Chondrocyte (in vitro differentiated cells): ENCODE measurements at places on chromosomes 6 and 20. TPM values are rescaled to one million over a fixed set of nuclear protein-coding genes. Genes with fewer than 3 reads are reported as not detected.

DNA sequence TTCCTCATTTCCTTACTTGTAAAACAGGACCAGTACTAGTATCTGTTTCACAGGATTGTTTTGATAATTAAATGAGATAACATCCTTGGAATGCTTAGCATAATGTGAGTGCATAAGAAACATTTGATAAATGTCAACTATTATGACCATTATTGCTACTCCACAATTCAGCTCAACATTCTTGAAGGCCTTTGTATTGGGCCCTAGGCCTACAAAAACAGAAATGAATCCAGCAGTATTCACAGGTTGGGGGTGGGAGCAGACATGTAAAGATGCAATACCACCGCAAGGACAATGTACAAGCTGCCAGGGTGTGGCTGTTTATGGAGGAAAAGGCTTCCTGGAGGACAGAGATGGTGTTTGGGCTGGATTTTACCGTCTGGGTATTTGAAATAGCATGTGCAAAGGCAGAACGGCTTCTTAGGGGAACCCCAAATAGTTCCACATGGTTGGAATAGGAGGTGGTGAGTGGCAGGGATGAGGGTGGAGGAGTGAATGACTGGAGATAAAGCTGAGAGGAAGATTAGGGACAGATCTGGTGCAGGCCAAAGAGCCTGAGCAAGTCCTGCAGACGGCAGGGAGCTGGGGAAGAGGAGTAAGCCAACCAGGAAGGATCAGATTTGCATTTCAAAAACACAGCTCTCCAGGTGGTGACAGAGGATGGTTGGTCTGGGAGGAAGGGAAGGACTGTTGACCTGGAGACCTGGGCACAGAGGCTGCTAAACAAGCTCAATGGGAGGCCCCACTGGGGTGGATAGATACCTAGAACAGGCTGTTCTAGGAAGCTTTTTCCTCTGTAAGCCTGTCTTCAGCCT is 57.0 kb upstream of the EPB41L1 start:
- H3K4me3 ChIP-seq: no peak overlapping the region
- no peaks in the 10 kb centered on the region for H3K27me3 ChIP-seq
- no peaks in the 10 kb centered on the region for H3K36me3 ChIP-seq
- peaks cover 50% of the 10 kb centered on the region for H3K4me1 ChIP-seq
- DNase-seq: no peak

GRCh38 chr6:166143011-166143410 is 24.6 kb downstream of the TBXT start:
- H3K27ac ChIP-seq: no peak overlapping the region

DNA sequence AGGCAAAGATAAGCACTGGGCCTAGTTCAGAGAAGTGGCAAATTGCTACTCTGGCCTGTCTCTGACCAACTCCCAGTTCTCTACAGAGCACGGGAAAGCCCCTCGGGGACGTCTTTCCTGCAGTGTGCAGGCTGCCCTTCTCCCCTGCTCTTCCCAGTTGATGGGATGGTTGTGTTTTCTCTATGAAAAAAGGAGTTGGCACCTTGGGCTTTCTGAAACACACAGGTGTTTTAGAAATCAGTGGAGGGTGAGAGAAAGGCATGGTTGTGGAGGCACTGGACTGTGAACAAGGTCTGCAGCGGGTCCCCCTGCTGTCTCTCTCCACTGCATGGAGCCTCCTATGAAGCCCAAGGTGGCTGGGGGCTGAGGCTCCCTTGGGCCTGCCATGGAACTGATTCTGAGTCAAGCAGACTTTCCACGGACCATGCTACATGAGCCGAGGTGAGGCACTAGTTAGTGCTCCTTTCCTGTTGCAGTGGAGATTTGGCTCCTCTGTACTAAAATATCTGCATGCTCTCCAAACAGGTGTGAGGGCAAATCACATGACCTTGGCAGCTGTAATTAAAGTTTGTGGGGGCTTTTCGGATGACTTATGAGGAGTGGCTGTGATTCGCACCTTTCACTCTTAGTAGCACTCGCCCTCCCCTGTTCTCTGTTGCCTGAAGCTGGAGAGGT is 16.3 kb downstream of the GTSF1L start:
- no peaks in the 10 kb centered on the region for H3K4me1 ChIP-seq
- peaks cover 4% of the 10 kb centered on the region for H3K36me3 ChIP-seq
- H3K27me3 ChIP-seq: no peaks in the 10 kb centered on the region
- H3K27ac ChIP-seq: no peak overlapping the region

DNA sequence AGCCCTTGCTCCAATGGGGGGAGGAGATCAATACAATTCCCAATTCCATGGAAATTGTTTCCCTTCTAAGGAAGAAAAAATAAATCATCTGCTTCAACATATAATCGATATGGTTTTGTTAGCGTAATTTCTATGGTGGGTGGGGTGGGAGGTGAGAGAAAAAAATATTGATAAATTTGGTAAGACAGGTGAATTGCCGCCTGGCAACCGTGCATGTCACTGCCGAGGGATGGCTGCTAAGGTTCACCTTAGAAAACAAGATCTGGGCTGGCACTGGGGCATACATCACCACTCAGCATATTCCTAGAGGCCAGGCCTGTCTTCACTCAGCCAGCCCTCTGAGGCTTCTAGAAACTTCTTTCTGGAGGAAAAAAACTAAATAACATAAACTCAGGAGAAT is 104.1 kb downstream of the ZNF217 start:
- H3K27ac ChIP-seq: no peak overlapping the region
- peaks cover 4% of the 10 kb centered on the region for H3K4me1 ChIP-seq
- H3K4me3 ChIP-seq: no peak overlapping the region
- no peak for DNase-seq

DNA sequence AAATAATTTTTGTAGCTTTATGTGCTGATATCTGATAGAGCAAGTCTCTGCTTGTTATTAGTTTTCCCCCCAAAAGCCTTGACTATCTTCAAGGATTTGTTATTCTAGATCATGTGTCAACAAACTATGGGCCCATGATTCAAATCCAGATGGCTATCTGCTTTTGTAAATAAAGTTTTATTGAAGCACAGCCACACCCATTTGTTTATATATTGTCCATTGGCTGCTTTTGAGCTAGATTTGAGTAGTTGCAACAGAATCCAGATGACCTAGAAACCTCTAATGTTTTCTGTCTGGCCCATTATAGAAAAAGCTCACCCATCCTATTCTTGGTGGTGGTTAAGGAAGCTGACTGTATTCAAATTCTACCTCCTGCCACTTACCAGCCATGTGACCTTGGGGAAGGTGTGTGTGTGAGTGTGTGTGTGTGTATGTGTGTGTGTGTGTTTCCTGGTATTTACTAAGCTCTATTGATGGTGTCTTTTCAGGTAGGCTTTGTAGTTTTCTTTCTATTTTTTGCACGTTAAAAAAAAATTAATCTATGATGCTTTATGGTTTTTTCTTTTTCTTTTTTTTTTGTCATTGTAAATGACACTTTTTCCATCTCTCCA is 1.3 kb upstream of the GTSF1L start:
- no peaks in the 10 kb centered on the region for H3K4me1 ChIP-seq
- no peak for DNase-seq
- no peak overlapping the region for H3K4me3 ChIP-seq
- H3K27ac ChIP-seq: no peak overlapping the region
- no peaks in the 10 kb centered on the region for H3K36me3 ChIP-seq
- H3K27me3 ChIP-seq: peaks cover 20% of the 10 kb centered on the region

GRCh38 chr20:18504479-18505060 is 3.2 kb upstream of the SEC23B start:
- no peak overlapping the region for H3K27ac ChIP-seq
- DNase-seq: no peak
- peaks cover 23% of the 10 kb centered on the region for H3K4me1 ChIP-seq
- H3K27me3 ChIP-seq: peaks cover 2% of the 10 kb centered on the region

GRCh38 chr6:84553527-84553926 is 210.9 kb downstream of the TBX18 start:
- DNase-seq: no peak
- no peak overlapping the region for H3K4me3 ChIP-seq
- no peak overlapping the region for H3K27ac ChIP-seq
- peaks cover 19% of the 10 kb centered on the region for H3K4me1 ChIP-seq

DNA sequence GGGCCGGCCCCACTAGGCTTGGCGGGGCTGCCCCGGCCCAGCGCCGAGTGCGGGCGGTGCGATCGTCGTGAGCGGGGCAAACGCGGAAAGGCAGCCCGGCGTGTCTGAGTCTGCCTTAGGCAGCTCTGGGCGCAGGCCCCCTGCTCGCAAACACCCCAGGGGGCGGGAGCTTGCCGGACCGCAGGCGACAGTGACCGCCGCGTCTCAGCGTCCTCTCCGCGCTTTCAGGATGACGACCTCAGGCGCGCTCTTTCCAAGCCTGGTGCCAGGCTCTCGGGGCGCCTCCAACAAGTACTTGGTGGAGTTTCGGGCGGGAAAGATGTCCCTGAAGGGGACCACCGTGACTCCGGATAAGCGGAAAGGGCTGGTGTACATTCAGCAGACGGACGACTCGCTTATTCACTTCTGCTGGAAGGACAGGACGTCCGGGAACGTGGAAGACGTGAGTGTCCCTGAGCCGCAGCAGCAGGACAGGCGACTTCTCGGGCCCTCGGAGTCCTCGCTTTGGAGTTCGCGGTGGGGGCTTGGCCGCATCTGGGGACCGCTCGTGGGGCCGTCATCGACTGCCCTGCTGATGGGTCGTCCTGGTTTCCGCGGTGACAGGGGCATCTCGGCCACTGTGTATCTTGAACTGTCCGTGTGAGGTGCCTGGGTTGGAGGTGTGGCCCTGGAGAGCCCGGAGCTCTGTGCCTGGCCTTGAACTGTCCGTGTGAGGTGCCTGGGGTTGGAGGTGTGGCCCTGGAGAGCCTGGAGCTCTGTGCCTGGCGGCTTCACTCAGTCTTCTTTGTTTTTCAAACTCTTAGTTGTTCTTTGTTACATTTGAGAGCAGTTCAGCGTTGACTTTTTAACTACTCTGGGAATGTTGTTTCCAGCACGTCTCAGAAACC is 786 bp downstream of the ADRM1 start:
- peaks cover 32% of the 10 kb centered on the region for H3K4me1 ChIP-seq
- H3K4me3 ChIP-seq: peak overlapping the region; percentile 86
- no peaks in the 10 kb centered on the region for H3K27me3 ChIP-seq
- DNase-seq: no peak
- H3K27ac ChIP-seq: peak overlapping the region; percentile 92
- peaks cover 7% of the 10 kb centered on the region for H3K36me3 ChIP-seq

- H3K27me3 ChIP-seq: no peaks in the 10 kb centered on the region
- no peak overlapping the region for H3K4me3 ChIP-seq
- DNase-seq: no peak
- H3K4me1 ChIP-seq: peaks cover 10% of the 10 kb centered on the region
- H3K27ac ChIP-seq: no peak overlapping the region
Observed at GRCh38 chr6:145689529-145689928, 45.8 kb downstream of the EPM2A start.

GRCh38 chr6:25053875-25054371 is 118.2 kb upstream of the RIPOR2 start:
- no peak overlapping the region for H3K4me3 ChIP-seq
- peaks cover 2% of the 10 kb centered on the region for H3K36me3 ChIP-seq

- H3K4me3 ChIP-seq: no peak overlapping the region
- DNase-seq: no peak
- no peaks in the 10 kb centered on the region for H3K4me1 ChIP-seq
Observed at GRCh38 chr6:92942549-92942948, 476.8 kb downstream of the EPHA7 start.

DNA sequence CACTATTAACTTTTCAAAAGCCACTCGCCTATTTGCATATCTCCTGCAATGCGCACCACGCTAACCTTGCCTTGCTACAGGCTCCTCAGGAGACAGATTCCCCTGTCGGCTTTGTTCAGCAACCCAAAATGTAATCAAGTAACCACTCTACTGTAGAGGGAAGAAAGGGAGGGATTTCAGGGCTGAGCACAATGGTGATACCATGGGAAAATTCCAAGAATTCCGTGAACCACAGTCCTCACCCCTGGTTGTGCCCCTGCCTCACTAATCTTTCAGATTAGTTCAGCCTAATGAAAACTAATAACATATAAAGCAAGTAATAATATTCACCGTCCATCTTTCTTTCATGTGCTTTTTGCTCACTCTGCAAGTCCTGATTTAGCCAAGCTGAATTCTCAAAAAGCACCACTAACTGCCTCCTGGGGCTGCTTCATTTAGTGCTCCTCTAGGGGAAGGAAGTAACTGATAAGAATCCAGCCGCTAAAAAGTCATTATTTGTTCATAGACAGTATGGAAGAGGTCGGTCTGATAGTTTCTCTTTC is 6.6 kb downstream of the CITED2 start:
- peak overlapping the region; percentile 73 for H3K27ac ChIP-seq
- no peaks in the 10 kb centered on the region for H3K27me3 ChIP-seq
- no peak for DNase-seq
- peaks cover 50% of the 10 kb centered on the region for H3K4me1 ChIP-seq
- H3K4me3 ChIP-seq: no peak overlapping the region

- H3K36me3 ChIP-seq: peaks cover 54% of the 10 kb centered on the region
- H3K27me3 ChIP-seq: no peaks in the 10 kb centered on the region
- H3K4me3 ChIP-seq: no peak overlapping the region
- peaks cover 5% of the 10 kb centered on the region for H3K4me1 ChIP-seq
- H3K27ac ChIP-seq: peak overlapping the region; percentile 17
Observed at GRCh38 chr6:158769771-158770432, 49.3 kb downstream of the EZR start.

GRCh38 chr6:1686117-1687098 is 76.7 kb downstream of the FOXC1 start:
- H3K4me3 ChIP-seq: peak overlapping the region; percentile 47
- H3K36me3 ChIP-seq: no peaks in the 10 kb centered on the region
- H3K27ac ChIP-seq: peak overlapping the region; percentile 98
- no peak for DNase-seq

DNA sequence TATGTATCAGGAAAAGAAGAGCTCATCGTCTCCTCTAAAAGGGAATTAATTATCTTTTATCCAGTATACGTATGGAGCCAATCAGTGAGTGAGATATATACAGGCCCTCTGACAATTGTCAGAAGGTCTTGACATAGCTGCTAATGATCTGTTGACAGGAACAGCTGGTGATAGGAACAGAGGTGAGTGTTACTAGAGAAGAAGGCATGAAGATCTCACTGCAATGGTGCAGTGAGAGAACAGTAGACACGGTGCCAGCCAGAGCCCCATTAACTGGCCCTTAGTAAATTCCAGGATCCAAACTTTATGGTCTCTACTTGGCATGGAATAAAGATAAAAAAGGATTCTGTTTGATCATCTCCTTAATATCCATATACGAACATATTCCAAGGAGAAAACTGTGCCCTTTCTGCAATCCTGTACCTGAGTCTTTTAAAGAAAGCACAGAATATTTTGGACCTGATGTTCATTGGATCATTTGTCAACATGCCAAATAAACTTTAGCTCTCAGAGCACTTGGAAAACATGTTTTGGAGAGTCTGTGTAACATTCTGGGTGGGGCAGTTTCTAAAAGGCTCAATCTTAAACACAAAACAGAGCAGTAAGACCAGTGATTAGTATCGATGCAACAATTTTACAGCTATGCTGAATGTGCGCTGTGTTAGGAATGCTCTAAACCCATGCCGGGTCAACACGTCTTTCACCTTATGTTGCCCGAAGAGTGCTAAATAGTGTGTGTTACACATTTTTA is 135.8 kb upstream of the CITED2 start:
- no peaks in the 10 kb centered on the region for H3K27me3 ChIP-seq
- H3K36me3 ChIP-seq: no peaks in the 10 kb centered on the region
- no peak for DNase-seq
- no peak overlapping the region for H3K27ac ChIP-seq
- peaks cover 15% of the 10 kb centered on the region for H3K4me1 ChIP-seq
- H3K4me3 ChIP-seq: no peak overlapping the region

- no peaks in the 10 kb centered on the region for H3K4me1 ChIP-seq
- DNase-seq: no peak
- H3K27me3 ChIP-seq: no peaks in the 10 kb centered on the region
- no peak overlapping the region for H3K27ac ChIP-seq
- H3K4me3 ChIP-seq: no peak overlapping the region
- no peaks in the 10 kb centered on the region for H3K36me3 ChIP-seq
Observed at GRCh38 chr6:155604991-155605390, 149.4 kb upstream of the NOX3 start.

Gene GPLD1
- total RNA-seq: 4.2 to 4.4 TPM (median 4.2 TPM) in 3 replicates

Gene LY6G5B
- total RNA-seq: 10.2 to 14.3 TPM (median 11.7 TPM) in 3 replicates

Gene ARMC2
- 6.8 to 9.2 TPM (median 8.3 TPM) in 3 replicates for total RNA-seq

Gene B3GAT2
- total RNA-seq: 0.02 TPM in 1 of 3 replicates, not detected in the others

Gene RHAG
- total RNA-seq: not detected in 3 replicates

Gene IRAK1BP1
- 1.3 to 3.6 TPM (median 1.8 TPM) in 3 replicates for total RNA-seq

Gene SRSF12
- 2.9 to 5.9 TPM (median 4.8 TPM) in 3 replicates for total RNA-seq
